Ovary (tissue), 10 donors: ENCODE measurements at places on chromosomes 5 and 9. TPM values are rescaled to one million over a fixed set of nuclear protein-coding genes. Genes with fewer than 3 reads are reported as not detected.

Gene RNF183
- total RNA-seq = 1.3 TPM

Gene ADCY2
- total RNA-seq = 9.0 TPM

Gene RAPGEF6
- total RNA-seq = 18.5 TPM

Gene WNT8A
- not detected for total RNA-seq

Gene HOMER1
- total RNA-seq = 10.9 TPM

Gene STC2
- total RNA-seq = 0.46 TPM

Gene PRSS3
- total RNA-seq = not detected

Gene ANAPC2
- 23.1 TPM for total RNA-seq

Gene SEMA6A
- 13.9 TPM for total RNA-seq

Gene NRG2
- 19.3 TPM for total RNA-seq
